Inflammatory macrophage (primary cell): ENCODE measurements at places on chromosomes 2 and 18.

GRCh38 chr2:132547090-132547687 is 122.8 kb downstream of the LYPD1 start:
- DNase-seq, result peak; percentile 79

DNA sequence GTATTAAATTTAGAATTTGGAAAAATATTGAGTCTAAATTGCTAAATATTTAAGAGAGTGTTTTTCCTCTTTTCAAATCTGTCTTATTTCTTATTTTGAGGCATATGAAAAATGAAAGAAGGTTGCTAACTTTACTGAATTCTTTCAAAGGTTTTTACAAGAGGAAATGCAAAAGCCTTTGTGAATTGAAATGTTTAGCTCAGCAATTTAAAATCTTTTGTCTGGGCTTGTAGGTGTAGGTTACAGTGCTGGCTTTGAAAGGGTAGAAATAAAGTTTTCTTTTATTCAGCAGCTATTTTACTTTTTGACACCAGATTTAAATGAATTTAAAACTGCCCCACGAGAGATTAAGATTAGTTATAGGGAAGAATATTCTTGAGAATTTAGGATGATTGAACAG is 192.0 kb downstream of the CDH7 start:
- DNase-seq, result no peak

- no peak for DNase-seq
Observed at GRCh38 chr2:213726101-213726500, 441.8 kb downstream of the SPAG16 start.

DNA sequence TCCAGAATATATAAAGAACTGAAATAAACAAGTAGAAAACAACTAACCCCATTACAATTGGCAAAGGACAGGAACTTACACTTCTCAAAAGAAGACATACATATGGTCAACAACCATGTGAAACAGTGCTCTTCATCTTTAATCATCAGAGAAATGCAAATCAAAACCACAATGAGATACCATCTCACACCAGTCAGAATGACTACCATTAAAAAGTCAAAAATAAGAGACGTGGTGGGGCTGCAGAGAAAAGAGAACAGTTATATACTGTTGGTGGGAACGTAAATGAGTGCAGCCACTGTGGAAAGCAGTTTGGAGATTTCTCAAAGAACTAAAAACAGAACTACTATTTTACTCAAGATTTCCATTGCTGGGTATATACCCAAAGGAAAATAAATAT is 1696.3 kb upstream of the TMEFF2 start:
- DNase-seq, result no peak
